EH (cell line): ENCODE measurements at places on chromosomes 5 and 9.

GRCh38 chr5:72788866-72789505, 27.5 kb upstream of the TNPO1 start:
- peak; percentile 81 for DNase-seq

DNA sequence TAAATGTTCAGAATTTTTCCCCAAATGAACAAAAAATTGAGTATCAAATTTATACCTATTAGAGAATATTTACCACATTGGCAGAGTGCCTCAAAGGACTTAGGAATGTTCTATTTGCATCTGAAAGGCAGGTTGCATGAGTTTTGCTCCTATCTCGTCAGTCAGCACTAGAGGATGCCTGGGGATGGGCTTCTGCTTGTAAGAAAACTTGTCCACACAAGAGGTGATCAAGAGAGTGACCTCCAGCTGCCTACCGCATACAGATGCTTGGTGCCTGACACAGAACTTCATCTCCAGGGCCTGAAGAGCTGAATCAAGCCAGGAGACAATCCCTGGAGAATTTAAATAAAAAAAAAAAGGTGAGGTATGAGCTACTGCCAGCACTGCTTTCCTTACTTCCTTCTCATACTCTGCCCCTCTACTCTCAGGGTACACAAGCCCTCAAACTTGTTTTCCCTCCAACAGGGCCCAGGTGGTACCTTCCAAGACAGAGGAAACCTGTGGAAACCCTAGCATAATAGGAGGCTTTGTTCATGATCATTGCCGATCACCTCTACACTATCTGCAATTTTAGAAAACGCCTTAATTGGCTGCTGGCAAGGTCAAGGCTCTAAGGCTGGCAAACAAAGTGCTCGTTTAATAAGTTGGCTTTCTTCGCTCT, 166.6 kb downstream of the ELAVL2 start:
- no peak for DNase-seq

- DNase-seq = no peak
Observed at GRCh38 chr9:69519470-69520240, 152.5 kb downstream of the APBA1 start.

- no peak for DNase-seq
Observed at GRCh38 chr5:149999866-150000255, 593 bp downstream of the TIGD6 start.

- no peak for DNase-seq
Observed at GRCh38 chr9:77680581-77680980, 32.5 kb upstream of the GNA14 start.

GRCh38 chr5:136811086-136811485, 445.7 kb upstream of the TRPC7 start:
- DNase-seq = peak; percentile 54

GRCh38 chr5:159212657-159213462, 3.5 kb upstream of the RNF145 start:
- DNase-seq = no peak

GRCh38 chr5:56561-57290, 35.2 kb upstream of the PLEKHG4B start:
- peak; percentile 61 for DNase-seq

DNA sequence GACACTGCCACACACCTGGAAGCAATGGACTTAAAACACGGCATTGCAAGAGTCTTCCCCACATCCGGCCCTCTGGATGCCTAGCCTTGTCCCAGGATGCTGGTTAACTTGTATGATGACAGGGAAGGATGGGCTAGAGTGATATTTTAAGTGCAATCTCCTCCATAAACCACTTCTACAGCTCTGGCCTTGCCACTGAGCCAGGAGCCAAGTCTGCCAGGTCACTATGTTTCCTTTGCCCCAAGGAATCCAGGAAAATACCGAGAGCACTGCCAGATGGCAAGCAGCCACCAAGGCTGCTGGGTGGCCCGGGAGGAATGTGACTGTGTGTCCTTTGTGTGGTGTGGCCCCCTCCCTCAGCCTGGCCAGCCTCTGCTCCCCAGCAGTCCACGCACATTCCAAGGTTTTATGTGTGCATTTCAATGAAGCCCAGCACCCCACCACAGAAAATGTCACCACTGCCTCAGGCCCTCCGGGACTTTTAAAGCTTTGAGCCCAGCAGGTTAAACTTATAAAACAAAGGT, 106.0 kb downstream of the FRMD3 start:
- DNase-seq = peak; percentile 94

GRCh38 chr9:130487500-130487899, 42.7 kb downstream of the ASS1 start:
- no peak for DNase-seq

- DNase-seq = no peak
Observed at GRCh38 chr9:122140368-122141193, 19.0 kb downstream of the NDUFA8 start.

- DNase-seq = peak; percentile 100
Observed at GRCh38 chr9:129139993-129140396, 28.8 kb downstream of the PTPA start.

GRCh38 chr5:83889971-83890745, 169.5 kb upstream of the HAPLN1 start:
- DNase-seq = no peak

GRCh38 chr5:176368726-176369125, 3.4 kb downstream of the ARL10 start:
- DNase-seq = no peak

DNA sequence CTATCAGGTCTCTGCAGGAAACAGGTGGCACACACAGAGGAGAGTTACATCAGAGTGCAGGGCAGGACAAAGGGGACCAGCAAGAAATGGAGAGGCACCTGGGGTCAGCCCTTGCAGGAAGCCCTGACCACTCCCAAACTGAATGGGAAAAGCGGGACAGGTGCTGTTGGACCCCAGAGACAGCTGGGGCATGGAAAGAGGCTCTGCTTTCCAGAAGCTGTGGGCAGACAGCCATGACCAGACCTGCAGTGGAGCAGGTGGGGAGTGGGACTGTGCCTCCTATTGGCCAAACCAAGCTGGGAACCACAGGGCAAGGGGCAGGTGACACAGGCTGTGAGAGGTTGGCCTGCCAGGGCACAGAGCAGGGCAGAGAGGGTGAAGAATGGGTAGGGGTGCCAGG, 125.8 kb downstream of the BOD1 start:
- no peak for DNase-seq

- DNase-seq = no peak
Observed at GRCh38 chr5:143600396-143601075, 197.1 kb upstream of the NR3C1 start.

GRCh38 chr9:124780757-124781151, 3.8 kb downstream of the OLFML2A start:
- DNase-seq = no peak

GRCh38 chr5:92378966-92379611, 996.0 kb upstream of the ARRDC3 start:
- DNase-seq = peak; percentile 2

- no peak for DNase-seq
Observed at GRCh38 chr5:126334760-126335159, 88.4 kb upstream of the GRAMD2B start.

DNA sequence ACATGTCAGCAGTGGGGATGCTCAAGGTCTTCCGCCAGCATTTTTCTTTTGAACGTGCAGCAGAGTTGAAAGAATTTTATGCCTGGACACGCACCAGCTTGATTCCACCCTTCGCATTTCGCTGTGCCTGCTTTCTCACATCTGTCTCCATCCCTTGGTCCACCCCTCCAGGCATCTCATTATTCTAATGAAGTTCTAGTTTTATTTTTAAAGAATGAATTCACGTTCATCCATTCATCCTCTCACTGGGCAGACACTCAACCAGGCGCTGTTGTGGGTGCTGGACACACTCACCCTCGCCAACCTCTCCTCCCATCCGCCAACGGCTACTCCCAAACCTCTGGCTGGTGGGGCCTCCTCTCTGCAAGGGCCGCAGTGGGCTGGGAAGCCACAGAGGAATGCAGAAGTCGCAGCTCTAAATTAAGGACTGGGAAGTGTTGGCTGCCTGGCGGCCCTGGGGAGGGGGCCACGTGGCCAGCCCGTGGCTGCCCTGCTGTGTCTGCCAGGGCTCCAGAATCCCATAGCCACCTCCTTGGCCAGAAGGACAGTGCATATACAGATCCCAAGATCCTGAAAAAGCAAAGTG, 6.7 kb downstream of the SUSD3 start:
- no peak for DNase-seq

- DNase-seq = no peak
Observed at GRCh38 chr9:99813739-99814138, 7.9 kb upstream of the NR4A3 start.

DNA sequence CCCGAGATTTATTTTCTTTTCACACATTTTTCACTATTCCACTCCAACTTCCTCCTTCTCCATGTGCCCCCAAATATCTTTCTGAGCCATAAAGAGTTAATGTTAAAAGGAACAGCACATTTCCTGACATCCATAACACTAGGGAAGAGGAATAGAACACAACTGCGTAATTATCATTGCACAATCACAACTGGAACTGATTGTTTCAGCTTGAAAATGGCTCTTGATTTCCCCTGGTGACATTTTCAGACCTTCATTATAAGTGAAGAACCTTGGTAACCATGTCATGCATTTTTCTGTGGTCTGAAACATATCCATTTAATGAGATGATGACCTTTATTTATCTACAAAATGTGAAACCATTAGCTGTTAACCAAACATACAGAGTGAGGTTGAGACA, 82.4 kb downstream of the PCSK1 start:
- no peak for DNase-seq

- DNase-seq = peak; percentile 36
Observed at GRCh38 chr5:56557198-56557597, 258.2 kb upstream of the MAP3K1 start.

DNA sequence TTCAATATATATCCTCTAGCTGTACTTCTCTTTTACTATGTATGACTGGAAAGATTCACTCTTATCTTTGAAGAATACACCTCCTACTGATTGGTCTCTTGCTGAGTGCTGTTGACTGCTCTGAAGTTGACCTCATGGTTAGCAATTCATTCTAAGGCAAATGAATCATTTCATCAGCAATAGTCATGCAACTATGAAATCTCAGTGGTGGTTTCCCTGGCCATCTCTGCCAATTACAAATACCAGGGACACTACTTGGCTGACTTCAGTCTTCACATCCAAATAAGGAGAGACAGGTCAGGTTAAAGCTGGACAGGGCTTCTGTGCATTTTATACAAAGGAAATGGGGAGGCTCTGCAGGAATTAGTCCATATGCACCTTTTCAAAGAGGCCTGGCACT, 333.5 kb upstream of the ACTBL2 start:
- peak; percentile 98 for DNase-seq

GRCh38 chr5:55691265-55692105, 20.6 kb downstream of the SLC38A9 start:
- peak; percentile 62 for DNase-seq

DNA sequence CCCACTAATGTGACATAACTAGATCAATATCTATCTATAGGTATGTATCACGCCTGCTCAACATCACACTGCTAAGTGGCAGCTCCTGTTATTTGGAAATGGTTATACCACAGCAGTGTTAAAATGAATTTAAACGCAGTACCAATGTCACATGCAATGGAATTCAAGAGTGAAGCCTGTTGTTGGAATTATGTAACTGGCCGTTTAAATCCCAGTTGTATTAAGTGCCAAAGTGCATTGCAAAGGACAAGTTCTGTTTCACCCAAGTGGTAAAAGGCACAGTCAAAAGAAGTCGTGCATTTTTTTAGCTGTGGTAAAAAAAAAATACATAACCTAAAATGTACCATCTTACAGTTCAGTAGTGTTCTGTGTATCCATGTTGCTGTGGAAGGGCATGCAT, 4.3 kb downstream of the NTRK2 start:
- DNase-seq = no peak

DNA sequence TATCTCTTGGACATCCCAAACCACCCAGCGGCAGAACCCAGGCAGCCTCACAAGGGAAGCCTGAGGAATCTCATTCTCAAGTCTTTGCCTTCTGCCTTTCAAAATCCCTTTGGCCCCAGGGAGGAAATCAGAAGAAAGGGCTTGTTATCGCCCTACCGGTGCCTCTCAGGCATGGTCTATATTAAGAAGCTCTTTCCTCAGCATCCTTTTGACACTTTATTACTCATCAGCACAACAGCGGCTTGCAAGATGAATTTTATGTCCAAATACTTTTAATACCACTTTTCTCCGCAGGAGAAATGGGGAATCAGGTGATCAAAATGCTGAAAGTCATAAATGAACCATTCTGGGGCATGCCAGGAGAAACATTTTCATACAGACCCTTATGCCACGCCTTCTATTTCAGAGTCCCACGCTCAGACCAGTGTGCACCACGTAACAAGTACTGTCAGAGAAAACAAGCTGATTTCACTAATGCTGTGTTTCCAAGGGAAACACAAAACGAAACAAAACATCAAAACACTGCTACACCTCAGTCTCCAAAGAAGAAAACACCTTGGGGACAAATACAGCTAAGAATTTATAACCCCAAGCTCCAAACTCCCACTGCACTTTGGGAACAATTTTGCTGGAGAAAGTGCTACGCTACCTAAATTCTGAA, 30.0 kb downstream of the RAPGEF1 start:
- DNase-seq = peak; percentile 64

DNA sequence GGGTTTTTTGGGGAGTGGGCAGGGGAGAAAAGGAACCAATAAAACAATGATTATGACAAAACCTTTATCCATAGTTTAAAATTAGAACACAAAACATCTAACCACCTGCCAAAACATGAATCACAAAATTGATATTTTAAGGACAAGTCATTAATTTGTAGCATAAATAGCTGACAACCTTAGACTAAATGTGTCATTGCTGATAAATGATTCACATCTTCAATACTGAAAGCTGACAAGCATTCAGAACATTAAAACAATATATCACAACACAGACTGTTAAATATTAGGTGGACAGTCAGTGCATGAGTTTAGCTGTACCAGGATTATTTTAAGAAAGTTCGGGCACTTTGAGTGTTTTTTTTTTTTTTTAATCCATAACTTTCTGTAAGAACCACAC, 71.5 kb downstream of the NR3C1 start:
- DNase-seq = no peak

GRCh38 chr5:104913841-104914281, 1351.3 kb upstream of the NUDT12 start:
- DNase-seq = no peak

GRCh38 chr5:78537821-78538220, 110.8 kb downstream of the LHFPL2 start:
- peak; percentile 67 for DNase-seq

DNA sequence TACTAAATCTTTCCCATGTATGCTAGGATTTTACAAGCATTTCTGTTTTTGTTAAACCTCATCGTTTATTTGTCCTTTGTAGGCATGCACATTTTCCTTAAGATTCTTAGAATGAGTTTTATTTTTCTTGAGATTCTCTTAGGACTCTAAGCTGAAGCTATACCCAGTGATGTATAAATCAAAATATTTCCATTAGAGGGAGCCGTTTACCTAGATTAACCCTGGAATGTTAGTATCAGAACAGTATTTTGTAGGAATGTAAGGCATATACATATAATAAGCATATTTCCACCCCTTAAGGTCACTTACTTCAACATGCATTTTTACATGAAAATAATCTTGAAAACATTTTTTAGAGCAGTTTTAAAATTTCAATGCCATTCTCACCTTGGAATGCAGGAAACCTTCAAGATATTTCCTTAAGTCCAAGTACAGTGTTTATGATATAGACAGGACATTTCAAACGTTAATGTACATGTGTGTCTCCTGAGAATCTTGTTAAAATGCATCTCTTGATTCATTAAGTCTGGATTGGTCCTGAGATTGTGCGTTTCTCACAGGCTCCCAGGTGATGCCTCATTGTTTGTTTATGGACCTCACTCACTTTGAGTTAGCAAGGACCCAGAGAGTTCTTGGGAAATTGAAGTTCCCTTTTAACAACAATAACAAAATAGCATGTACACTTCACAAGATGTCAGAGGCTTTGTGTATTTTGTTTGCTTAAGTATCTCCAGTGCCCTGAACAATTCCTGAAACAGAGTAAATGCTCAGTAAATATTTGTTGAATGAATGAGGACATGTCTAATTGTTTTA, 34.9 kb upstream of the FCHO2 start:
- DNase-seq = peak; percentile 60

GRCh38 chr5:105953616-105954015, 1717.1 kb downstream of the EFNA5 start:
- DNase-seq = no peak
